Mesenchymal stem cell (in vitro differentiated cells and primary cell): ENCODE measurements at places on chromosomes 7 and 10.

- peaks cover 28% of the 10 kb centered on the region for H3K36me3 ChIP-seq
- no peak overlapping the region for H3K4me3 ChIP-seq
- H3K4me1 ChIP-seq = no peaks in the 10 kb centered on the region
- no peaks in the 10 kb centered on the region for H3K27me3 ChIP-seq
- DNase-seq = peak; percentile 45
- H3K27ac ChIP-seq = no peak overlapping the region
Observed at GRCh38 chr10:62015994-62016393, 114.5 kb downstream of the ARID5B start.

DNA sequence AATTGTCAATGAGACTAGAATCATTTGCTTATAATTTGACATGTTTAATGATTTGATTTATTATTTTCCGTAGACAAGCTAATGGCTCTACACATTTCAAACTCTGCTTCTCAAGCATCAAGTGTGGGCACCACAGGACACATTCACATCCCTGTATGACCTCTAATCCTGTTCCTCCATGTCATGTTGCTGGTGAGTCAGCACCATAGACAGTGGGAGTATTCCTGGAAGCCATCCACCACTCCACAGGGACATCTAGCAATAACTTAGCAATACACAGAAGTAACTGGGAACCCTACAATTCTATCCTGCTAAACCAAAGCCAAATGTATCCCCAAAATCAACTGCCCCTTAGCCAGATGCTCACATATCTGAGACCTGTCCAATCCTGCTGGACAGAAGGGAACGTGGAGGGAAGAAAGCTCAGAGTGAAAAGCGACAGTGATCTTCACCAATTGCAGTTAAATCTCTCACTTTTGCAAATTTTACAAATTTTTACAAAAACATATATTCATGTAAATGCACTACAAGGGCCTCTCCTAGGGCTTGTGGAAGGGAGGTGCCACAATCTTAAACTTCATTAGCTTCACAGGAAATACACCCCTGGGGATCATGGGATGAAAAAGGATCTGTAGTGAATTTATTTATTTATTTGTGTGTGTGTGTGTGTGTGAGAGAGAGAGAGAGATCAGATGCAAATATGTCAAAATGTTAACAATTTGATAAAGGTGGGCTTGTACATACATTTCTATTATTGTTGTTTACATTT is 126.5 kb downstream of the GFRA1 start:
- peak; percentile 25 for DNase-seq
- no peaks in the 10 kb centered on the region for H3K27me3 ChIP-seq
- no peak overlapping the region for H3K4me3 ChIP-seq

DNA sequence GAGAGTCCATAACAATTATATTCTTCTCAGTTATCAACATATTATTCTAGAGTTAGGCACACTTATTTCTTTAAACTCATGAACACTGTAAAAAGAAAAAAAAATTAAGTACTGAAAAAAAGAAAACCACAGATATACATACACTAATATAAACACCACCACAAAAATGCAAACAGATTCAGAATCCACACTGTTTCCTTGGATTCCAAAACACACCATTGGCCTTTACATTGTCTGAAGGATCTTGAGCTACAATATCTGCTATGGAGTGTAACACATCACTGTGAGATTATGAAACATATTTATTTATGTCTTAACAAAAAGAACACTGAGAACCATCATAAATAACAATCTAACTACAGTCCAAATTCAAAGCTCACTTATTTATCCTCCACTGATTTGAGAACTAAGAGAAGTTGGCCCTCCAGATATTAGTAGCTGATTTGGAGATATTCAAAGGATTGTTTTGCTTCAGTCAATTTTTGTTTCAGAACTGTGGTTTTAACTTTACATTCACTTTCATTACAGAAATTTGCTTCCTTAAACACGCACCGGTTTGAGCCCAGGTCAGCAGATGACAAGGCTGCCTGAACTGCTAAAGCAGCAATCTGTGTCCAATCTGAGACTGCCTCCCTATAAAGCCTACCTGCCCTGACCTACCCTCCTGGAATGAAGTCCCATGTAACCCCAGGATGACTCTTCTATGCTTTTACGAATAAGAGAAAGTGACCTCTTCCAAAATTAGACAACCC is 47.0 kb upstream of the CDK1 start:
- no peak overlapping the region for H3K4me3 ChIP-seq
- H3K27ac ChIP-seq = no peak overlapping the region
- peaks cover 66% of the 10 kb centered on the region for H3K27me3 ChIP-seq
- peaks cover 14% of the 10 kb centered on the region for H3K4me1 ChIP-seq
- DNase-seq = peak; percentile 56
- no peaks in the 10 kb centered on the region for H3K36me3 ChIP-seq

DNA sequence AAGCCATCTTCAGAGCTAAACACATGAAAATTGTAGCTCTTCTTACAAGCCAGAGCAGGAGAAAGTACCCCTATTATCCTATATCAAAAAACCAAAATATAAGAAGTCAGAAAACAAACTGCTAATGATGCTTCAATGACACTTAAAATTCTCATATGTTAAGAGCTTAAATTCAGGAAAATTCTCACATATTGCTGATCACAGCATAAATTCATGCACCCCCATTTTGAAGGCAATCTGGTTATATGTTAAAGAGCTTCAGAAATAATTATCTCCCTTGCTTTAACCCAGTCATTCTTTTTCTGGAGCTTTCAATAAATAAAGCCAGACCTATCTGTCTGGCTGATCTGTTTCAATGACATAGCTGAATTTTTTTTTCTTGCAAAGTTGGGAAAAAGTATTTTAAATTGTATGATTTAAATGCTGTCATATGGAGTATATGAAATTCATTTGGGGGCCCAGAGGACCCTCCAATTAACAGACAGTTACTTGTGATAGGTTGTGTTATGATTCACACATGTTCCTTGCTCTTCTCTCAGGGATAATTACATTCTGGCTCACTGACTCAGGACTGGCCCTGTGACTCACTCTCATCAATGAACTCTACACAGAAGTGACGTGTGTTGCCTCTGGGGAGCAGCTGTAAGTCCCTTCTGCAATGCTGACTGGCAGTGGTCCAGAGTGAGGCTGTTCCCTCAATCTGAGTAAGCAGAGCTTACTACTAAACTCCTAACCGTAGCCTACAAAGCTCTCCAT is 85.2 kb downstream of the HGF start:
- no peak overlapping the region for H3K27ac ChIP-seq
- H3K4me3 ChIP-seq = peak overlapping the region; percentile 3
- no peaks in the 10 kb centered on the region for H3K27me3 ChIP-seq
- H3K4me1 ChIP-seq = peaks cover 2% of the 10 kb centered on the region
- no peaks in the 10 kb centered on the region for H3K36me3 ChIP-seq

DNA sequence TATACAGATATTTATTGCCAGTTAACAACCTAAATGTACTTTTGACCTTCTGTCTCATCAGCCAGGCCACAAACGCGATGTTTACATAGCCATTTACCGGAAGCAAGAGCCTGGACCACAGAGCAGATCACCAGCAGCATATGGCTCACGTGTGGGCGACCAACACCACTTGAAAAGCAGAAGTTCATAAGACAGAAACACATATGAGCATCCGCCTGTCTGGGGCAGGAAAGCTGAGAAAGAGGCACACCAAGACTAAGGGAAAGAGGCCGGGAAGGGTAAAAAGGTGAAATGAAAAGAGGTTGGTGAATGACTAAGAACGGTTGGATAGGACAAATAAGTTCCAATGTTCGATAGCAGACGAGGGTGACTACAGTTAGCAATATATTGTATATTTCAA is 1.3 kb downstream of the ABCB1 start:
- peak; percentile 28 for DNase-seq
- no peak overlapping the region for H3K4me3 ChIP-seq

DNA sequence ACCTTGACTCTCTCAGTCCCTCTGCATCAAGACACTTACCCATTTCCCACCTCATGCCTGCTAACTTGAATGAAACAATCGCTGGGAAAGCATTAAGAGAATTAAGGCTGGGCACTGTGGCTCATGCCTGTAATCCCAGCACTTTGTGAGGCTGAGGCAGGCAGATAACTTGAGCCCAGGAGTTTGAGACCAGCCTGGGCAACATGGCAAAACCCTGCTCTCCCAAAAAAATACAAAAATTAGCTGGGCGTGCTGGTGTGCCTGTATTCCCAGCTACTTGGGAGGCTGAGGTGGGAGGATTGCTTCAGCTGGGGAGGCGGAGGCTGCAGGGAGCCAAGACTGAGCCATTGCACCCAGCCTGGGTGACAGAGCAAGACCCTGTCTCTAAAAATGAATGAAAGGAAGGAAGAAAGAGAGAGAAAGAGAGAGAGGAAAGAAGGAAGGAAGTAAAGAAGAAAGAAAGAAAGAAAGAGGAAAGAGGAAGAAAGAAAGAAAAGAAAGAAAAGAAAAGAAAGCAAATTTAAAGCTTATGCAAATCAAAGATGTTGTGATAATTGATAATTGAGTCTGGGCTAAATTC is 646 bp downstream of the SERPINE1 start:
- no peaks in the 10 kb centered on the region for H3K27me3 ChIP-seq
- DNase-seq = no peak
- peaks cover 30% of the 10 kb centered on the region for H3K36me3 ChIP-seq
- H3K4me3 ChIP-seq = peak overlapping the region; percentile 86
- peak overlapping the region; percentile 88 for H3K27ac ChIP-seq

- no peak overlapping the region for H3K27ac ChIP-seq
- peaks cover 7% of the 10 kb centered on the region for H3K4me1 ChIP-seq
- H3K4me3 ChIP-seq = no peak overlapping the region
- no peak for DNase-seq
- H3K36me3 ChIP-seq = no peaks in the 10 kb centered on the region
- no peaks in the 10 kb centered on the region for H3K27me3 ChIP-seq
Observed at GRCh38 chr7:27680610-27681009, 17.9 kb upstream of the HIBADH start.

GRCh38 chr7:18538554-18539250 is 43.2 kb downstream of the HDAC9 start:
- H3K4me1 ChIP-seq = peaks cover 7% of the 10 kb centered on the region
- H3K27ac ChIP-seq = no peak overlapping the region
- H3K36me3 ChIP-seq = no peaks in the 10 kb centered on the region
- no peak for DNase-seq

DNA sequence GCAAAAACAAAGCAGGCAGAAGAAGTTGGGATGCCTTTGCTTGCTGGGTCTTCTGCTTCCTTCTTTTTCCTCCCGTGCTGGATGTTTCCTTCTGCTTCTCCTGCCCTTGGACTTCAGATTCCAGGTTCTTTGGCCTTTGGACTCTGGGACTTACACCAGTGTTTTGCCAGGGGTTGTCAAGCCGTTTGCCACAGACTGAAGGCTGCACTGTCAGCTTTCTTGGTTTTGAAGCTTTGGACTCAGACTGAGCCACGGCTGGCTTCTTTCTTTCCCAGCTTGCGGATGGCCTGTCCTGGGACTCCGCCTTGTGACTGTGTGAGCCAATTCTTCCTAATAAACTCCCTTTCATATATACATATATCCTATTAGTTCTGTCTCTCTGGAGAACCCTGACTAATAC is 11.3 kb upstream of the LCOR start:
- H3K4me1 ChIP-seq = no peaks in the 10 kb centered on the region
- no peaks in the 10 kb centered on the region for H3K36me3 ChIP-seq
- no peak overlapping the region for H3K27ac ChIP-seq
- no peak for DNase-seq

DNA sequence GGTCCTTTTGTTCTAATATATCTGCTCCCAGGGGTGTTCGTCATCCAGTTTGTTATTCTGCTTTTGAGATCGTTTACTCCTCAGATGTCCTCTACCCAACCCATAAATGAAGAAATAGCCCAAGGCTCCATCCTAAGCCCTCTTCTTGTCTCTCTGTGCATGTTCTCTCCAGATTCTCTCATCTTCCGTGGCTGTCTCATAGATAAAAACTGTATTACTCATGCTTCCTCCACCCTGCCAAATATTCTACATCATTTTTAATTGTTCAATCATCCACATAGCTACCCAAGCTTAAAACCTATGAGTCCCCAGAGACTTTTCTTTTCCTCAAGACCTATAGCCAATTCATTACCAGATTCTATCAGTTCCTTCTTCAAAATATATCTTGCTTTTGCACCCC is 44.9 kb downstream of the CAV1 start:
- no peaks in the 10 kb centered on the region for H3K27me3 ChIP-seq
- H3K36me3 ChIP-seq = no peaks in the 10 kb centered on the region
- peak overlapping the region; percentile 31 for H3K27ac ChIP-seq
- peak; percentile 53 for DNase-seq

DNA sequence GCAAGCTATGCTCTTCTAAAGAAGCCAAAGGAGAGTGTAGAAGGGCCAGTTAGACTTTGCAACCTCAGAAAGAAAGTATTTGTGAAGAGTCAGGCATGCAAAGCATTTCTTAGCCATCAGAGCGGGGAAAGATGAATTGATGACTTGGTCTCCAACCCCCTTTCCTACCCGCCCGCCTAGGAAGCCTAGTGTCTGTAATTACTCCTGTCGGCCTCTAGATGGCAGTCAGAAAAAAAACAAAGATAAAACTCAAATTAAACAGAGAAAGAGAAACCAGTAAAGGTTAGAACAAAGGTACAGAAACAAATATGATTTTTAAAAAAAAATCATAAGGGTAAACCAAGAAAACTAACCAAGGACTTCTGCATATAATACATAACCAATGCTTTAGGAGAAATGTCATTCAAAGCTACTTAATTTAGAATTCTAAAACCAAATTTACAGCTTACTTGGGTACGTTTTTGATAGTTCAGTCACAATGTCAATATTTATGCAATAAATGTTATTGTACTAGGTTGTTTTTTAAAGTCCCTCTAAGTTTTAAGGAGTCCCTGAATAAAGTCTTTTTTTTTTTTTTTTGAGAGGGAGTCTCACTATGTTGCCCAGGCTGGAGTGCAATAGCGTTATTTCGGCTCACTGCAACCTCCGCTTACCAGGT is 97.6 kb downstream of the LYZL1 start:
- DNase-seq = peak; percentile 45
- no peak overlapping the region for H3K4me3 ChIP-seq
- no peak overlapping the region for H3K27ac ChIP-seq
- H3K4me1 ChIP-seq = peaks cover 8% of the 10 kb centered on the region

DNA sequence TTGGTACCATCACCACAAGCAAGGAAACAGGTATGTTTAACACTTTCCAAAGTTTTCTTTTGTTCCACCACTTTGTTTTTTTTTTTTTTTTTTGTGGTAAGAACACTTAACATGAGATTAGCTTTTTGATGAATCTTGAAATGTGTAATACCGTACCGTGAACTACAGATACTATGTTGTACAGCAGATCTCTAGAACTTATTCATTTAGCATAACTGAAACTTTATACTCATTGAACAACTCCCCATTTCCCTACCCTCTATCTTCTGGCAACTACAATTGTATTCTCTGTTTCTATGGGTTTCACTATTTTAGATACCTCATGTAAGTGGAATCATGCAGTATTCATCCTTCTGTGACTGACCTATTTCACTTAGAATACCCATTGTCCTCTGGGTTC is 162.7 kb upstream of the ITGB1 start:
- H3K36me3 ChIP-seq = no peaks in the 10 kb centered on the region
- no peak for DNase-seq
- no peaks in the 10 kb centered on the region for H3K27me3 ChIP-seq
- H3K4me1 ChIP-seq = peaks cover 5% of the 10 kb centered on the region

DNA sequence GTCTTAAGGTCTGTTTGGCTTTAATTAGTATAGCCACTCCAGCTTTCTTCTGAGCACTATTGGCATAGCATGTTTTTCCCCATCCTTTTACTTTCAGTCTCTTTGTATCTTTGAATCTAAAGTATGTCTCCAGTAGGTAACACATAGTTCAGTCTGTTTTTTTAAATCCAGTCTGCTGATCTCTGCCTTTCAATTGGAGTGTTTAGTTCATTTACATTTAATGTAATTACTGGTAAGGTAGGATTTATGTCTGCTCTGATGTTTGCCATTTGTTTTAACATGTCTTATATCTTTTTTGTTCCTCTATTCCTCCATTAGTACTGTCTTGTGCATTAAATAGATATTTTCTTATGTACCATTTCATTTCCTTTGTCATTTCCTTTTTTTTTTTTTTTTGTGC is 72.5 kb downstream of the EXOC6 start:
- H3K4me3 ChIP-seq = no peak overlapping the region
- no peak for DNase-seq
- no peaks in the 10 kb centered on the region for H3K36me3 ChIP-seq
- H3K4me1 ChIP-seq = no peaks in the 10 kb centered on the region
- H3K27ac ChIP-seq = no peak overlapping the region
- H3K27me3 ChIP-seq = no peaks in the 10 kb centered on the region
